ENCODE measurements at places on chromosomes 16 and 17. TPM values are rescaled to one million over a fixed set of nuclear protein-coding genes. Genes with fewer than 3 reads are reported as not detected.

ANKRD13B gene
- polyA plus RNA-seq = 6.6 TPM

HASPIN gene
- polyA plus RNA-seq = 2.8 TPM

- DNase-seq = no peak
Observed at GRCh38 chr17:22253007-22253406, 560.7 kb downstream of the KCNJ18 start.

GRCh38 chr16:49504626-49505025 lies 131.0 kb downstream of the C16orf78 start:
- DNase-seq = no peak

LRRC37A gene
- polyA plus RNA-seq = 0.28 TPM

POLR3E gene
- polyA plus RNA-seq = 34.2 TPM

- DNase-seq = peak; percentile 91
Observed at GRCh38 chr17:40284085-40284713, 3.5 kb upstream of the CDC6 start.

CETP gene
- not detected for polyA plus RNA-seq

DNAI2 gene
- polyA plus RNA-seq = not detected

GRCh38 chr16:80403894-80404293 lies 136.9 kb upstream of the DYNLRB2 start:
- no peak for DNase-seq

RAB11FIP4 gene
- 2.6 TPM for polyA plus RNA-seq

GRCh38 chr17:56593646-56594319 lies at the start of gene NOG:
TSS of gene NOG (plus strand) at chr17:56593699. CDS start at chr17:56594224, 525 bp downstream.
- DNase-seq = peak; percentile 38

GLIS2 gene
- 9.5 TPM for polyA plus RNA-seq

GRCh38 chr17:77863814-77864161 lies 94.7 kb upstream of the TNRC6C start:
- no peak for DNase-seq

GRCh38 chr17:64773386-64773835 lies 111.3 kb upstream of the SMURF2 start:
- DNase-seq = no peak

HBA2 gene
- polyA plus RNA-seq = not detected

- peak; percentile 84 for DNase-seq
Observed at GRCh38 chr17:80254396-80255251, 6.0 kb upstream of the RNF213 start.

CRHR1 gene
- not detected for polyA plus RNA-seq
